Stimulated activated CD4-positive, alpha-beta T cell treated with anti-CD3 and anti-CD28 coated beads, TNF-alpha, amount 100 ng/mL, for 24 hours (primary cell): ENCODE measurements at places on chromosomes 5 and 9.

- DNase-seq: no peak
Measured at GRCh38 chr5:15786884-15787283, 286.9 kb downstream of the FBXL7 start.

GRCh38 chr9:14247577-14247976 is 66.4 kb downstream of the NFIB start:
- no peak for DNase-seq

GRCh38 chr9:2158111-2158610 is 143.0 kb downstream of the SMARCA2 start:
- DNase-seq: no peak

GRCh38 chr5:153619771-153620170 is 129.3 kb downstream of the GRIA1 start:
- DNase-seq: no peak

- DNase-seq: no peak
Measured at GRCh38 chr5:39058178-39058921, 15.8 kb downstream of the RICTOR start.

- peak; percentile 54 for DNase-seq
Measured at GRCh38 chr9:21709464-21710058, 92.9 kb upstream of the MTAP start.

DNA sequence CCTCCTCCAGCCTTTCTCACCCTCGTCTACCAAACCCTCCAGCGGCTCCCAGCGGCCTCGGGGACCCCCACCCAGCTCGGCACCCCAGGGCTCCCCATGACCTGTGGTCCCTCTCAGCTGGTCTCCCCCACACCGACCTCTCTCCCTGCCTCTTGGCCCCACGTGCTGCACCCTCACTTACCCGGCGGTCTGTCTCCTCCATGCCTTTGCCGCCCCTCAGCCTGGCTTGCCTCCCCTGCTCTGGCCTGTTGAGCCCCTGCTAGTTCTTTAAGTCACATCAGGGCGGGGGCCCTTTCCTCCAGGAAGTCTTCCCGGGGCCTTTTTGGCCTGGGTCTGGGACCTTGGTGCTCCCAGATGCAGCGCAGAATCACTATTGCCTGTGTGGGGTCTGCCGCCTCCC is 81.5 kb downstream of the LMX1B start:
- no peak for DNase-seq

DNA sequence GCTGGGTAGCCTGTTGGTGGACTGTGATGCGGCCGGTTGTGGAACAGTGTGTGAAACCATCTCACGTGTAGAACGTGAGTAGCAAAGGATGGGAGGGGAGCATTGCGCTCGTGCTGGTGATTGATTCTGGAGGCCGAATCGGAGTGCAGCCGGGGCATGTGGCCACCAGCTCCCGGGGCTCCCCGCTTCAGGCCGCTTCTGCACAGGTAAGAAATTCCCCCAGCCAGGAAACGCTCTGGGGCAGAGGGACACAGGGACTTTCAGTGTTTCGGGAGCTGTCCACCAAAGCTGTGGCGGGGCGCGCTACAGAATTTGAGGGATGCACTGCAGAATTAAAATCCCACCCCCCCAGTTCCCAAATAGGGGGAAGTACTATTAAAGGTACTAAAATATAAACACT is 41.9 kb downstream of the LAMC3 start:
- DNase-seq: no peak

DNA sequence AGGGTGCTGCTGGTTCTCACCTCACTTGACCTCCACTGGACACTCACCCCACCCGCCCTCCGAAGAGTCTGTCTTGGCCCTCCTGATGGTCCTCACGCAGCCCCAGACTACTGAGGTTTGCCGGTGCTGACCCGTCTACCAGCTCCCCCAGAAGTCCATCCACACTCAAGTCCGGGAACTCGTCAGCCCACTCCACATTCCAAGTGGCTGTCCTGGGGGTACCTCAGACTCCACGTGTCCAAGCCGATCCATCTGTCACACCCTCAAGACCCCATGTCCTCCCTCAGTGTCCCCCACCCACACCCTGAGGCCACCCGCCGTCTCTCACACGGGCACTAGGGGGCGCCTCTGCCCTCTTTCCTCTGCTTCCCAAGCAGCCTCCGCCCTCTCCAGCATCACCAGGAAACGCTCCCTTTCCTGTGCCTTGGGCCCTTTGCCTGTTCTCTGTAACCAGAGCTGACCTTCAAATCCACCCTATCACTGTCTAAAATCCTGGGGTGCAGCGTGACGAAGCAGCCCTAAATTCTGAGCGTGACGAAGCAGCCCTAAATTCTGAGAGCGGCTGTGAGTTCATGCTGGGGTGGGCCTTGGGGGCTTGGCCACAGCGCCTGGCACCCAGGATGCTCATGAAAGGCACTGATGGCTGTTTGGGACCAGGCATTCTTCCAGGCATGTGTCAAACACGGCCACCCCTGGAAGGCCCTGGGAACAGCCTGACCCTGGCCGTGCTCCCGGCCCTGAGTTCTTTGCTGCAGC is 95.7 kb downstream of the KCNT1 start:
- peak; percentile 44 for DNase-seq

DNA sequence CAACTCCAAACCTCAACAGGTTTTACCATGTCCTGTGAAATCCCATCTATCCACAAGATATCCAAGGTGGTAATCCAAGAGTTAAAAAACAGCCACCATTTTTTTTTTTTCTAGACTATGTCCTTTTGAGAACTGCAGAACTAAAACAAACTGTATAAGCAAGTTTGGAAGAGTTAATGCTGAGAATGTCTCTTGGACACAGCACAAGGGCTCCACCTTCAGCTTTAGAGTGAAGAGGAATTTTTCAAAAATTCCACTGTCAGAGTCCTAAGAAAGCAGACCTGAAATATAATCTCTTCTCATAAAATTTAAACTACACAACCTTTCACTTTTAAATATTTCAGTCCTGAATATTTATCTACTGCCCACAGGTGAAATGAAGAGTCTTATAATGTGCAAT is 167.8 kb upstream of the CCNG1 start:
- no peak for DNase-seq

DNA sequence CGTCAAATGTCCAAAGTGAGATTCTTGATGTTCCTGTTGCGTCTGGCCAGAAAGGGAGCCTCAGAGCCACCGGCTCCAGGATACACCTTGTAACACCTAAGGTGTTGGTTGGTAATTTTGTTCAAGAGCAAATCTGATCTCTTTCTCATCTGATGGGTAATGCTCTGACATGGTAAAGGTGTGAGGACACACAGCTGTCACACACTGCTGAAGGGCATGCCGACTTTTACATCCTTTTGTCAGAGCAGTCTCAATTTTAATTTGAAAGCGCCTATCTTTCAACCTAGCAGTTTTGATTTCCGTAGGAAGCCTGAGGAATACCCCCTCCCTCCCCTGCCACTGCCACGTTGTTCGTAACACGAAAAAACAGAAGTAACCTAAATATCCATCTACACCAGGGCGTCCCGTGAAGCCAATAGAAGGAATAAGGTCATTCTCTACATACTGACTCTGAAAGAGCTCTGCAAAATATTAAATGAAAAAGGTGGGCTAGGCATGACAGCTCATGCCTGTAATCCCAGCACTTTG is 57.4 kb downstream of the TSTD2 start:
- no peak for DNase-seq

DNA sequence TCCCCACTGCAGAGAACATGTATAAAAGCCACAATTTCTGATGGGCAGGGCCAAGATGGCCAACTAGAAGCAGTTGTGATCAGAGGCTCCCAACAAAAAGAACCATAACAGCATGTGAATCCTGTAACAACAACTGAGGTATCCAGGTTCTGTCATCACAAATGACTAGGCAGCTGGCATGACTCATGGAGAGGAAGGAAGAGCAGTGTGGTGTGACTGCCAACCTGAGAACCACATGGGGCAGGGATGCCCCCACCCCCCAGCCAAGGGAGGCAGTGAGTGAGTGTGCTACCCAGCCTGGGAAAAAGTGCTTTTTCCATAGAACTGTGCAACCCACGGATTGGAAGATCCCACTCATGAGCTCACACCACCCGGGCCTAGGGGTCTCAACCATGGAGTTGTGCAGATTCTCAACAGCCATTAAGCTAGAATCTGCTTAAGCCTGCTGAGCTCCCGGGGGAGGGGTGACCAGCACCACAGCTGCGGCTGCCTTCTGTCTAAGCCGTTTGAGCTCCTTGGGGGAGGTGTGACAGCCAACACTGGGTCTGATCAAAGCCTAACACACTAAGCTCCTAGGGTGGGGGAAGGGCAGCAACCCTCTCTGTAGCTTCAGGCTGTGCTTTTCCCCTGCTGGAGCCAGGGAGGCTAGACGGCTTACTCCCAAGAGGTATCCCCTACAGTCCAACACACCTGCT is 80.1 kb upstream of the DMAC1 start:
- no peak for DNase-seq

DNA sequence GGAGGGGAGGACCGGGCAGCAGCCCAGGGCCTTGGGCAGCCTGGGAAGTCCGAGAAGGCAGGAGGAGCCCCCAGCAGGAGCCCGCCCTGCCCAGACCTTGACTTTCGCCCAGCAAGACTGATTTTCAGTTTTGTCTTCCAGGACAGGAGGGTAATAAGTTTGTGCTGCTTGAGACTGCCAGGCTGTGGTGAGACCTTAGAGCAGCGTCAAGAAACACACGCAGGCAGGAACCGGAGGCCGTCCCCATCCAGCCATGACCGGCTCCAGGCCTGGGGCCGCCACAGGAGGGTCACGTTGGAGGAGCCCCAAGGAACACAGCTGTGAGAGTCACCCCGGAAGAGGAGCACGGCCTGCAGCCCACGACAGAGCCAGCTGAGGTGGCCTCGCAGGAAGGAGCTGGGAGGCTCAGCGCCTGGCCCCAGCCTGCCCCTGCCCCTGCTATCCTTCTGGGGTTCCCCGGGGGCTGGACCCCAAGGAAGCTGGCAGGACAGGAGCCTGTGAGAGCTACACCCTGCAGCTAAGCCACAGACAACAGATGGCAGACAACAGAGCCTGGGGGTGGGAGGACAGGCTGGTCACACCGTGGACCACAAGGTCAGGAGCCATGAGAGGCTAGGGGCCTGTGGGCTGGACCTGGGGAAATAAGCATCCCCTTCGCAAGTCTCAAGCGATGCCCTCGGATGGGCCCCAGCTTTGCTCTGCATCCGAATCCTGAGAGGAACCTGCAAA is 126.0 kb upstream of the FAM120A start:
- DNase-seq: no peak

GRCh38 chr5:74099538-74100267 is 473.7 kb downstream of the ARHGEF28 start:
- DNase-seq: no peak

GRCh38 chr9:7332780-7333179 is 466.8 kb downstream of the DMAC1 start:
- DNase-seq: no peak

GRCh38 chr9:11194246-11194645 is 581.4 kb upstream of the PTPRD start:
- no peak for DNase-seq

- no peak for DNase-seq
Measured at GRCh38 chr9:114412048-114412683, 24.4 kb upstream of the AKNA start.

- no peak for DNase-seq
Measured at GRCh38 chr9:30015073-30015472, 2369.4 kb upstream of the ACO1 start.

GRCh38 chr5:1131726-1132125 is 19.9 kb upstream of the SLC12A7 start:
- DNase-seq: no peak

DNA sequence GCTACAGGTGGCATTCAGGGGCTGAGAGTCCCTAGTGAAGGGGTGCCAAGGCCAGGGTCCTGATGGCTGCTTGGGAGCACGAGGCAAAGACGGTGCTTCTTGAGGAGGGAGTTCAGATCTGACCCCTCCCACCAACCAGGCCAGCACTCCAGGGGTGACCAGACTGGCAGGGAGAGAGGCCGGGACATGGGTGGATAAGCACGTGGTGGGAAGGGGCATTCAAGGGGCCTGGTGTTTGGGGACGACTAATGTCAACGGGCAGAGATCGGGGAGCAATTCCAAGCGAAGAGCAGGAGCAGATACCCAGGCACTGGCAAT is 4.5 kb downstream of the RGS14 start:
- no peak for DNase-seq
